8988T (cell line): ENCODE measurements at places on chromosomes 7 and 10.

- DNase-seq: no peak
Observed at GRCh38 chr7:31892099-31892829, 177.9 kb downstream of the PDE1C start.

GRCh38 chr10:12796401-12797160 is 204.9 kb downstream of the CCDC3 start:
- no peak for DNase-seq

DNA sequence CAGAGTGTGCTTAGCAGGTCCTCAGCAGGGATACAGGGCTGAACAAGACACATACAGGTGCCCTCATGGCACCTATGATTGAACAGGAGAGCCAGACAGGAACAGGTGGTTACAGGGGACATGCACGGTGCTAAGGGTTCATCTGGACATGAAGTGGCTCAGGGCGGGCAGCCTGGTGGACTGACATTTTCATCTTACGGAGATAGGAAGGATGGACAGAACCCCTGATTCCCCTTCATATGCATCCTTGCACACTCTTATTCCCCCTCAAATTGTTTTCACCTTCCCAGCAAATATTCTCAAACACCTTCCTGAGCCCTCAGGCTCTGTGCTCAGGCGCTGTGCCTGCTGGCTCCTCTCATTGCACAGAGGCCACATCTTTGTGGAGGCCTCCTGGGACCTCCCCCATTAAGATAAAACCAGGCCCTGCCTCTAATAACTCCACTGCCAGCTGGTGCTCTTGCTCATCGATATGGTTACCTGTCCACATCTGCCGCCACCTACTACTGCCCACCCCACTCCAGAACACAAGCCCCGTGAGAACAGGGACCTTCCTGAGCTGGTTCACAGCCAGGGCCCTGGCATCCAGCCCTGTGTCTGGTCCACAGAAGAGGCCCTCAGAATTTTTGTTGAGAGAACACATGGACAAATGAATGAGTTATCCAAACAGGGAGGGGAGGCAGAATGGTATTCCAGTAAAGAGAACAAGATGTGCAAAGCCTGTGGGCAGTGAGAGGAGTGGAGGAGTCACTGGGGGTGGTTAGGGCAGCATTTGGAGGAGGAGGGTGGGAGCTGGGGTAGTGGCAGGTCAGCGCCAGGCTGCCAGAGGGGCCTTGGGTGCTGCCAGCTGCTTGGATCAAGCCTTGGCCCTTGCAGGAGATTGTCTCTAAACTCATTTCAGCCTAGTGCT is 68.9 kb upstream of the AQP1 start:
- no peak for DNase-seq

GRCh38 chr7:151899513-151900360 is 22.8 kb upstream of the PRKAG2 start:
- no peak for DNase-seq

GRCh38 chr10:79293841-79294581 is 53.3 kb upstream of the PPIF start:
- DNase-seq: peak; percentile 79

DNA sequence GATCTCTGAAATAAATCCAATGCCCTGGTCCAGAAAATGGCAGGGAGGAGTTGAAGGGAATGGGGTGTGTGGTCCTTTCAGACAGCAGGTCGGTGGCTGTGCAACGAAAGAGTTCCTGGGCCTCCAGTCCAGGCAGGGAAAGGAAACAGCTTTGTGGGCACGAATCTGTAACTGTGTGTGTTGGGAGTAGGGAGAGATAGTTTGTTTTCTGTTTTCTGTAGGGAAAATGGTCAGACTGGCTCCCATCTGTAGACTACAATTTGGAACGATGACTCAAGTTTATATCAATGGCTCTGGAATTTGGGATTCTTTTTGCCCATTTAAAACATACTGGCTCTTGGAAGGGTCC is 2.6 kb upstream of the HOXA9 start:
- DNase-seq: no peak

- no peak for DNase-seq
Observed at GRCh38 chr10:52479567-52479966, 165.5 kb downstream of the DKK1 start.

DNA sequence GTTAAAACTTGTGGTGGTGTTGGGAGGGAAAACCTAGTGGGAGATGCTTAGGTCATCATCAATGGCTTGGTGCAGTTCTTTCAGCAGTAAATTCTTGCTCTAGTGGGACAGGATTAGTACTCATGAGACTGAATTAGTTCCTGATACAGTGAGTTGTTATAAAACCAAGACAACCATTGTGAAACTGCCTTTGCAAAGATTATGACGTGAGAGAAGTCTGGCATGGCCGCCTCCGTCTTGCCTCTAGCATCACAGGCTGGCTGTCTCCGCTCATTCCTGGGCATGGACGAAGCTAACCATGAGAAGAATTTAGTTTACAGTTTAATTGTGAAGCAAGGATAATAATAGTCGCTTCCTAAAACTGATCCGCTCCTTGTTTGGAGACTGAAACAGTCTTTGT is 186.4 kb downstream of the KIF20B start:
- DNase-seq: no peak

- no peak for DNase-seq
Observed at GRCh38 chr7:107166736-107167426, 1.9 kb upstream of the HBP1 start.

DNA sequence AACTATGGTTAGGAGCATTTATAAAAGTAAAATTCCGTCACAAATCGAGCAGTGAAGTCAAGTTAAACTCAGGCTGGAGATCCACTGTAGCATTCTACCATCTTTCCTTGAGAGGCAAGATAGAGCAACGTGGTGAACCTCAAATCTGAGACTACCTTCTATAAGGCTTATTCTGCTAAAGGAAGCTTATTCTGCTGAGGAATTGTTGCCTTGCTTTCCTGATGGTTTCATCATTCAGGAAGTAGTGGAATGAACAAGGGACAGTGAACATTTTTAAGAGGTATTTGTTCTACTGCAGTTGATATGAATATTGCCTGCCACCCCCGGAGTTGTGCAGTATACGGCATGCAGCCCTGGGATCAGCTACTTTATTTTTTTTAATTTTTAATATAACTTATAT is 170.8 kb downstream of the VPS50 start:
- no peak for DNase-seq

GRCh38 chr7:104795616-104796398 is 218.2 kb upstream of the KMT2E start:
- DNase-seq: no peak

GRCh38 chr7:97381815-97382554 is 264.5 kb downstream of the SDHAF3 start:
- no peak for DNase-seq

DNA sequence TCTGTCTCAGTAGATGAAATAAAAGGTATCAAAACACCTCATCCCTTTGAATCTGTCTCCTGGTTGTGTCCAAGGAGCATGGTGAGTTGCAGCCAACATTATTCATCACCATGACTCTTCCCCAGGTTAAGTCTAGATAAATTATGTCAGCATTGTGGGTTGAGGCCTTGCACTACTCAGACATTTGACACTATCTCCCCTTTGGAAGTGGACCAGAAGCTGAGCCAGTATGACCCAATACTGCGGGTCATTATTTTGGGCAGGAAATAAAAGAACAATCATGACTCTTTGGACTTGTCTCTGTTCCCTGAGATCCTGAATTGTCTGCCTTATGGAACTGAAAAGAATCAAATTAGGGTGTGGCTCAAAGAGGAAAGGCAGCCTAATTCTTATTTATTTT is 168.2 kb upstream of the FAM171A1 start:
- DNase-seq: no peak

DNA sequence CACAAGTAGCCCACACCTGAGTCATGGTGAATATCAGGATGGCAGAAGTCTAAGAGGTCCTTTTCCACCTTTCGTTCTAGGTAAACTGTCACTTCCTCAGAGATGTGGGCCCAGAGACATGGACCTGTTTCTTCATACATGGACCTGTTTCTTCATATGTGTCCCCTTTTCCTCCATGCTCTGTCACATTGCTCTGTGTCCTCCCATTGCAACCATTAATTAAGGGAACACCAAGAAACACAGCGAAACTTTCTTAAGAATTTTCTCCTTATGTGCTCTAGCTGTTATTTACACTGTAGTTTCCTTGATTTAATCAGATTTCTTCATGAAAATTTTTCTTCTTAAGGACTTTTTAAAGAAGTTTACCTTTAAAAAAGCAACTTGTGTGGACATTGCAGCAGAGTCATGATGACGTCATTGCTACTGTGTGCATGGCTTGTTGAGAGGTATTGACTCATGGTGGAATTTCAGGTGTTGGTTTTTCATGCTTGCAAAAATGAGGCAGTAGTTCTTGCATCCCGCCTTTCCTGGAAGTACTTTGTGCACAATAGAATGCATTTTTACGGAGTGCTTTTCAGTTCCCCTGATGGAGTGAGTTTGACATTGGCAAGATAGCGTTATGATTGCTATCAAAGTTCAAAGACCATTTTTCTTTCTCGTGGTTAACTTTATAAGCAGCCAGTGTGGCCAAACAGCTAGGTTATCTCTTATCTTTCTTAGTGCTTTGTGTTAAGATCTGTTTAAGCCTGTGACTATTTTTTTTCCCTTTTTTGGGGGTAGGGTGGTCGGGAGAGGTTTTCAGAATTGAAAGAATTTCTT is 37.7 kb downstream of the CFAP58 start:
- DNase-seq: no peak

- no peak for DNase-seq
Observed at GRCh38 chr10:86918022-86918471, 39.4 kb downstream of the MMRN2 start.

GRCh38 chr10:51960494-51960895 is 261.1 kb upstream of the CSTF2T start:
- DNase-seq: no peak

GRCh38 chr7:54841772-54842697 is 83.0 kb upstream of the SEC61G start:
- DNase-seq: no peak

DNA sequence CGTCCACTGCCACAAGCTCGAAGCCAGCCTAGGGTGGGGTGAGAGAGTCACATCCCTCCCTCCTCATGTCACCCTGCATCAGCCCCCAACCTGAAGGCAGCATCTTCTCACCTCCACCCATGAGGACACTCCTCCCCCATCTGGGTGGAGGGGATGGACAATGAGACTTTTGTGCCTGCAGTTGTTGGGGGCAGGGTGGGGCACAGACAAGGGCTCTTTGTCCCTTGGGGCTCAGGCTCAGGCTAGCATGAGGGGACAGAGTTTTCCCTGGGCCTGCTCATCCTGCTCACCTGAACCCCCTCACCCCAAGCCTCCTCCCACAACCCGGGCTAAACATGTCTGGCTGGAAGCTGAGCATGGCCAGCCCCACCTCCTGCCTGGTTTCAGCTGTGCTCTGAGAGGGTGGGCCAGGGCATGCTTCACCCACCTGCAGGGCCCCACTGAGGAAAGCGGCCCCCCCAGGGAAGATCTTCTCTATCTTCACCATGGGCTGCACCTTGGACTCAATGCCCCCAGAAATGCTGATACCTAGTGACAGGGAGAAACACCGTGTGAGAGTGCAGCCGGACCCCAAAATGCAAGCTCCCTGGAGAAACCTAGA is 9.3 kb downstream of the LZTS2 start:
- no peak for DNase-seq

GRCh38 chr10:97759158-97759887 is 12.5 kb downstream of the SFRP5 start:
- DNase-seq: peak; percentile 95

GRCh38 chr7:7870555-7870954 is 98.0 kb upstream of the GLCCI1 start:
- DNase-seq: no peak

- DNase-seq: no peak
Observed at GRCh38 chr7:158316466-158317031, 271.1 kb downstream of the PTPRN2 start.

GRCh38 chr7:14902589-14903067 is at the start of gene DGKB:
DGKB (minus strand) TSS chr7:14902751.
- DNase-seq: no peak

DNA sequence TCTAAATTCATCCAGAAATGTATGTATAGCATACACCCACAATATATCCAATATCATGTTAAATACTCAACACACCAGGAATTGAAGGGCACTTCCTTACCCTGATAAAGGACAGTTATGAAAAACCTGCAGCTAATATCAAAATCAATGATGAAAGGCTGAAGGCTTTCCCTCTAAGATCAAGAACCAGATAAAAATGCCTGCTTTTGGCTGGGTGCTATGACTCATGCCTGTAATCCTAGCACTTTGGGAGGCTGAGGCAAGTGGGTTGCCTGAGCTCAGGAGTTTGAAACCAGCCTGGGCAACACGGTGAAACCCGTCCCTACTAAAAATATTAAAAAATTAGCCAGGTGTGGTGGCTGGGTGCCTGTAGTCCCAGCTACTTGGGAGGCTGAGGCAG is 21.6 kb upstream of the UPP1 start:
- no peak for DNase-seq

DNA sequence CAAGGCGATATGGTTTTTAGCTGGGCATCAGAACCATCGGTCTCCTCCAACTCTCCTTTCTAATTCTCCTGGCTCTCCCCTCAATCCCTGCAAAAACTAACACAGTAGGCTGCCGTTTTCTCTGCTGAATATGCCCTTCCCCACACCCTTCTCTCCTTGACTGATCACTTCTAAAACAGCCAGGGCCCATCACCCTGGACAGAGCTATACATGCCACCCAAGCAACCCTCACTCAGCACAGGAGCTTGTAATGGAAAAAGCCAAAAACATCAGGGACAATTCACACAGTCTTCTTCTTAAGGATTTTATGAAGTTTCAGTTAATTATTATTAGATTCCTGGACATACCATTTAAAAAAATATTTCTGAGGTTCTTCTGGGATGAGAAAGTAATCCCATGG is 61.5 kb downstream of the PIK3AP1 start:
- DNase-seq: no peak

- DNase-seq: no peak
Observed at GRCh38 chr10:32446536-32447406, 831 bp downstream of the CCDC7 start.

- no peak for DNase-seq
Observed at GRCh38 chr10:74377476-74377875, 226.5 kb downstream of the ADK start.

DNA sequence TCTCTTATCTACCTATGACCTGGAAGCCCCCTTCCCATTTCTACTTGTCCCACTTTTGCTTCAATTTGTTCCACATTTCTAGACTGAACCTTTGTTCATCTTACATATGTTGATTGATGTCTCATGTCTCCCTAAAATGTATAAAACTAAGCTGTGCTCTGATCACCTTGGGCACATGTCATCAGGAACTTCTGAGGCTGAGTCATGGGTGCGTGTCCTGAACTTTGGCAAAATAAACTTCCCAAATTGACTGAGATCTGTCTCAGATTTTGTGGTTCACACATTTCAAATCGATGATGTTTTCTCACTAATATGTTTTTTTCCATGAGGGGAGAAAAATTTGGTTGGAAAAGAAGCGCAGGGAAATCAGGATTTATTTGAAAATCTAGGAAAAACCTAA is 406.2 kb upstream of the LRRTM3 start:
- DNase-seq: no peak
